ENCODE measurements at places on chromosomes 3 and 15.

GRCh38 chr3:169667166-169668071, 3.9 kb upstream of the MECOM start:
- no peak for DNase-seq

- DNase-seq = no peak
These were observed 142.5 kb upstream of the LMCD1 start for GRCh38 chr3:8359133-8359532.

GRCh38 chr3:26989037-26989436, 366.5 kb downstream of the LRRC3B start:
- no peak for DNase-seq

DNA sequence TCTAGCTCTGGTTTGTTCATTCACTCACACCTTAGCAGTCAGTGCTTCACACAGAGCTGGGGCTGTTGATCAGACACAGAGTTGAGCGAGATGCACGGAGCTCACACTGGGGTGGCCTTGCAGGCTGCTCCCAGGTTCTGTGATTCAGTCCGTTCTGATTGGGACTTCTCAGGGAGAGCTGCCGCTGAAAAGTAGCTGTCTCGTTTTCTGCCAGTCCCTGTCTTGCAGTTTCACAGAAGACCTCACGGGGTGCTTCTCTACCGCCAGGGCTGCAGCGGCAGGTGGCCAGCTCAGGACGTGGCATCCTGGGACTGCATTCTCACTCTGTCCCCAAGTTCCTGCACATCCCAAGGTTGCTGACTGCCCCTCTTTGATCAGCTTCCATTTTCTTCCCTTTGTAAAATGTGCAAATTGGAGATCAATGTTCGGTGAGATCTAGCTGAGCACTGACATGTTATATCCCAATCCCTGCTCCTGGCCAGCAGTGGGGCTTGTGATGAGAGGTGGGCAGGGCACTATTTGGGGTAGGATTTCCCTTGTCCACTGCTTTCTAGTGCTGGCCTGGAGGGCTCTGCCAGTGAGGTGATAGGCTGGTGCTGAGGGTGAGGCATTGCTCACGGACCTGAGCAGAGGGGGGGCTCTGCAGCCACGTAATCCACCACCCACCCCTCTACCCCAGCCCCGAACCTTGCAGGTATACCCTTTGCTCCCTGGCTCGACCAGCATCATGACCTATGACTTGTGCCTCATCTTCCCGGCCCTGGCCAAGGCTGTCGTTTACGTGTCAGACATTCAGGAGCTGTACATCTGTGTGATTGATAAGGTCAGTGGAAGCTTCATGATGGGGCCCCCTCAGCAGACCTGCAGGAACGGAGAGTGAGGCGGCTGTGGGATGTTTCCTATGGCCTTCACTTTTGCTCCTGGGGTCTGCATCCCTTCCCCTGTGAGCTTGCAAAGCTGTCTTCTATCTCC, 5.3 kb upstream of the TXNRD3 start:
- no peak for DNase-seq

- DNase-seq = no peak
These were observed 145.1 kb downstream of the LSAMP start for GRCh38 chr3:116300226-116300625.

GRCh38 chr3:6860954-6861624, at the start of gene GRM7:
GRM7 (plus strand) TSS chr3:6861115.
- DNase-seq = no peak

GRCh38 chr3:31369637-31370379, 162.9 kb upstream of the STT3B start:
- no peak for DNase-seq

DNA sequence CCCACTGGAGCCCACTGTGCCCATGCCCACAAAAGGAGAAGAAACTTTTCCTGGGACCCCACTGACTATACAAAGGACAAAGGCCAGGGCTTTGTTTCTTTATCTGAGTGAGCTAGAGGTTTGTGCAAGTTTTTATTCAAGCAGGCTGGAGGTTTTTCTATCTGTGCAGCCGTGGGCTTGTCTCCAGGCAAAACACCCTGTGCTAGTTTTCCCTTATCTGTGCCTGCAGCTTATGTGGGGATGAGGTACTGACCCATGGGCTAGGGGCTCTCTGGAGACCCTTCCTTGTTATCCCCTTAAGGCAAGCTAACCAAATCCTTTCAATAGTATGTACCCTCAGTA, 545.5 kb downstream of the ZPLD1 start:
- no peak for DNase-seq

DNA sequence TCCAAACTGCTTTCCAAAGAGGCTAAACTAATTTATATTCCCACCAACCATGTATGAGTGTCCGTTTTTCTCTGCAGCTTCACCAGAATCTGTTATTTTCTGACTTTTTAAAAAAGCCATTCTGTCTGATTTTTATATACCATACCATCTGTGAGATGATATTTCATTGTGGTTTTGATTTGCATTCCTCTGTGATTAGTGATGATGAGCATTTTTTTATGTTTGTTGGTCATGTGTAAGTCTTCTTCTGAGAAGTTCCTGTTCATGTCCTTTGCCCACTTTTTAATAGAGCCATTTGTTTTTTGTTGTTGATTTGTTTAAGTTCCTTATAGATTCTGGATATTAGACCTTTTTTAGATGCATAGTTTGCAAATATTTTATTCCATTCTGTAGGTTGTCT, 179.4 kb upstream of the ALCAM start:
- DNase-seq = no peak

DNA sequence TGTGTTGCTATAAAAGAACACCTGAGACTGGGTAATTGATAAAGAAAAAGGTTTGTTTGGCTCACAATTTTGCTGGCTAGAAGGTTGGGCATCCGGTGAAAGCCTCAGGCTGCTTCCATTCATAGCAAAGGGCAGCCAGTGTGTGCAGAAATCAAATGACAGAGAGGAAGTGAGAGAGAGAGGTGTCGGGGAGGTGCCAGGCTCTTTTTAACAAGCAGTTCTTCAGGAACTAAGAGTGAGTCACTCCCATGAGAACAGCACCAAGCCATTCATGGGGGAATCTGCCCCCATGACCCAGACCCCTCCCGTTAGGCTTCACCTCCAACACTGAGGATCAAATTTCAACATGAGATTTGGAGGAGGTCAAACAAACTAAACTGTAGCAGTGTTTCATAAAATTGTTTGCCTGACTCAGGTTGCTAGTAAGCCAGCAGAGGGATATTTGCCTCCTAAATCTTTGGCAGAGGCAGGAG, 4.5 kb upstream of the PARP15 start:
- DNase-seq = no peak

DNA sequence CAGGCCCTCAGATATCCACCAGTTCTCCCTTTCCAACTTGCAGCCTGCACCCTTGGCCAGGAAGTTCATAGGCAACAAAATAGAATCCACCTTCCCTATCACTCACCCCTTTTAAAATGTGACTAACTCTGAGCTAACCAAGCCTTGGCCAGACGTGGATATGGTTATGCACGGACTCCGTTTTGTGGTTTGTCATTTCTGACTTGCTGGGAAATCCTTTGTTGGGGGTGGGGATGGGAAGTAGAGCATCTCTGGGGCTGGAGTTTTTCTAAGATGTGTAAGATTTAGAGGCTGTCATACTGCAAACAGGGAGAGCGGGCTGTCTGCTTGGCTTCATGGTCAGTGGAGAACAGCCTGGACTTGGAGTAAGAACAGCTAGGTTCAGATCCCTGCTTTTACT, 62.6 kb downstream of the SMAD3 start:
- DNase-seq = no peak

DNA sequence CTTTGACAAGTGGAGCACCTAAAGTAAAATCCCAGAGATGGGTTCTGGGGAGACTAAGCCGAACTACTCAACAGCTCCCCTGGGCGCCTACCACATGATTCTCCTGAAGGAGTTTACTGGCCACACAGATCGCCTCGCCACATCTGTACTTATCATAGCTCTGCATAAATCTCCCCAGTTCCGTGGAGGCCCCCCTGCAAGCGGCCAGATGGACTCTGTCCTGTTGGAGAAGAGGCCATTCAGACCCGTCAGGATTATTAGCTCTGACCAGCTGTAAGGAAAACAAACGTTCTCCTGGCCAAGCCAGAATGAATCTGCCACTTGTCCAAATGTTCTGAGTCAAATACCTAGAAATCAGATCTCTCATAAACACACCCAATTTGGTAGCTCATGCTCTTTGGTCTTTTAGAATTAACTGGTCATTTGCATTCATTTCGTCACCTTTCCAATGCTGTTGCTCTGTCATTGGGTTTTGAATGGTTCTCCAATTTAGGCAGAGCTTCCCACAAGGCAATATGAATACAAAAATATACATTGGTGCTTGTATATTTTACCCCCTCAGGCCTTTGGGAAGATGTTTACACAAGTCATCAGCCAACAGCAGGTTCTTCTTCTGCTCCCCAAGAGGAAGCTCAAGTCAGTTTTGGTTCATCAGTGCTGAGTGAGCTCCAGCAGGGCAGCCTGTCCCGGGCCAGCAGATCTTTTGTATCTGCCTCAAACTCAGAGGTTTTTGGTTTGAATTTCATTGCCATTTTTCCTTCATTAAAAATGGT, 124.5 kb downstream of the THSD4 start:
- DNase-seq = no peak

DNA sequence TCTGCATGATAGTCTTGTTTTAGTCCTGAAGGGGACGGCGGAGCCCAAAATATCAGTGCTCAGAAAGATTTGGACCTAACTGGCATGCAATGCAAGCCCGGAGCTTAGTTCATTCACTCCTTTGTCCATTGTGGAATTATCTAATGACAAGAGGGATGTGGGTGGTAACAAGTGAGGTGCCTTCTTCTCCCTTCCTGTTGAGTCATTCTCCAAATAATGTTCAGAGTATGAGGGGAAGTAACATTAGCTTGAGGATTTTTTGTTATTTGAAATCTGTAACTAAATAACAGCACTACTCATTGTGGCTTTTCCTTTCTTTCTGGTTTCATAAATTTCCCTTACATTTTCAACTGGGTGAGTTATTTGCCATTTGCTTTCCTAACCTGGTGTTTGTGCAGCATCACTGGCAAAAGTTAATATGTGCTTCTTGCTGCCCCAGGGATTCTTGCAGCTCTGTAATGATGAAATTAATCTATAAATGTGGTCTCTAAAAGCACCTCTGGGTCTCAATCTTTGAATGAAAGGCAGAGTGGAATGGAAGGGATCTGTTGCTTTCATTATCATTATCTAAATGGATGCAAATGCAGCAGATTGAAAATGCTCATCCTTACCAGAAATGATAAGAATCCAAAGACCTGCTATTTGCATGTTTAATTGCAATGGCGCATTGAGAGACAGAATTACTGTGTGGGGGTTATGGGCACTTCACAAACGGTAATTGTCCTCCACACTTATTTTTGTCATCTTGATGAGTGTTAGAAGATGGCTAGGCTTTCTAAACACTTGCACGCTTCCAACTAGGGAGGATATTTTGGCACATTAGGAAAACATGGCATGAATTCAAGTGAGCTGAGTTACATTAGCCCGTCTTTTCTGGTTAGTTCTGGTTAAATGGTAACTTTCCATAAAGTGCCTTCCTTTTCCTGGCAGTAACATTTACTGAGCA, 89.9 kb upstream of the MITF start:
- no peak for DNase-seq

GRCh38 chr15:25175033-25175788, 220.4 kb downstream of the SNRPN start:
- no peak for DNase-seq

GRCh38 chr15:28094732-28095521, 4.2 kb downstream of the OCA2 start:
- no peak for DNase-seq

DNA sequence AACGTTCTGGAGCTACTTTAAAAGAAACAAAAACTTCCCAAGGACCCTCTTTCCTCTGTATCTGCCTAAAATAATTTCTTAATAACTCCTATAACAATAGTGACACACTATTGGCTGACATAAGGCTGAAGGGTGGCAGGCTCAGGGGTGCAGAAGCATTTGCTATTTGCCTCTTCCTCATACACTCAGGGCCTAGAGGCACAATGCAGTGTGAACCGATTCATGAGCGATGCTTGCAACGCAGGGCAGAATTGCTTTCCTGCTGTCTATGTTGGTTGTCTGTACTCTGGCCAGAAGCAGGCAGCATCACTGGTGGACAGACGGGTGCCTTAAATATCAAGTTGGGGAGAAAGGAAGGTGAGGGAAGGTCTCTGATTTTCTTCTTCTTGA, 157.4 kb downstream of the AGBL1 start:
- no peak for DNase-seq

DNA sequence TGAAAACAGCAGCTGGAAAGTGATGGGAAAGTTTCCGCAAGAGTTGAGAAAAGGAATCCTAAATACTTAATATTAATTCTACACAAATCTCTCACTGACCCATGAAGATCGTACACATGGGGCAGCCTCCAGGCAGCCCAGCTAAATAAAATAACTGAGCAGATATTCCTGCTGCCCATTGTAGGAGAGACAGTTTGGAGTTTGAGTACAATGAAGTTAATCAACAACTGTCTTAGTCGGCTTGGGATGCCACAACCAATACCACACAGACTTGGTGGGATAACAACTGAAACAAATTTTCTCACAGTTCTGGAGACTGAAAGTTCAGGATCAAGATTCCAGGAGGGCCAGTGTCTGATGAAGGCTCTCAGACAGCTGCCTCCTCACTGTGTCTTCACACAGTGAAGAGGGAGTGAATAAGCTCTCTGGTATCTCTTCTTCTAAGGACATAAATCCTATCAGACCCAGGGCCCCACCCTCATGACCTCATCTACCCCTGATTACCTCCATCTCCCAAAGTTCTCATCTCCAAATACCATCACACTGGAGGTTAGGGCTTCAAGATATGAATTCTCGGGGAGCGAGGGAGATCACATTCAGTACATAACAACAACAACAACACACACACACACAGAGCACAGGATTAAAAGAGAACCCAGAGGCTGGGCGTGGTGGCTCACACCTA, 9.7 kb downstream of the TRPM7 start:
- no peak for DNase-seq

- no peak for DNase-seq
These were observed 3.6 kb downstream of the USP50 start for GRCh38 chr15:50542887-50543210.

GRCh38 chr15:100905850-100906249, 13.3 kb upstream of the LRRK1 start:
- DNase-seq = no peak

- DNase-seq = no peak
These were observed 2.9 kb upstream of the CCR5 start for GRCh38 chr3:46367811-46368210.

GRCh38 chr3:184241447-184242296, 7.1 kb downstream of the ALG3 start:
- peak; percentile 32 for DNase-seq
